ENCODE measurements at places on chromosomes 11 and 22.
A peak's percentile ranks its signal among the peaks of the same experiment; 100 is the strongest.

- no peak for DNase-seq
These were observed 82.3 kb downstream of the C11orf91 start for GRCh38 chr11:33618351-33618710.

- no peak for DNase-seq
These were observed 152.4 kb upstream of the ZC3H12C start for GRCh38 chr11:109940816-109941215.

- no peak for DNase-seq
These were observed 39.3 kb upstream of the ZC3H12C start for GRCh38 chr11:110053848-110054414.

DNA sequence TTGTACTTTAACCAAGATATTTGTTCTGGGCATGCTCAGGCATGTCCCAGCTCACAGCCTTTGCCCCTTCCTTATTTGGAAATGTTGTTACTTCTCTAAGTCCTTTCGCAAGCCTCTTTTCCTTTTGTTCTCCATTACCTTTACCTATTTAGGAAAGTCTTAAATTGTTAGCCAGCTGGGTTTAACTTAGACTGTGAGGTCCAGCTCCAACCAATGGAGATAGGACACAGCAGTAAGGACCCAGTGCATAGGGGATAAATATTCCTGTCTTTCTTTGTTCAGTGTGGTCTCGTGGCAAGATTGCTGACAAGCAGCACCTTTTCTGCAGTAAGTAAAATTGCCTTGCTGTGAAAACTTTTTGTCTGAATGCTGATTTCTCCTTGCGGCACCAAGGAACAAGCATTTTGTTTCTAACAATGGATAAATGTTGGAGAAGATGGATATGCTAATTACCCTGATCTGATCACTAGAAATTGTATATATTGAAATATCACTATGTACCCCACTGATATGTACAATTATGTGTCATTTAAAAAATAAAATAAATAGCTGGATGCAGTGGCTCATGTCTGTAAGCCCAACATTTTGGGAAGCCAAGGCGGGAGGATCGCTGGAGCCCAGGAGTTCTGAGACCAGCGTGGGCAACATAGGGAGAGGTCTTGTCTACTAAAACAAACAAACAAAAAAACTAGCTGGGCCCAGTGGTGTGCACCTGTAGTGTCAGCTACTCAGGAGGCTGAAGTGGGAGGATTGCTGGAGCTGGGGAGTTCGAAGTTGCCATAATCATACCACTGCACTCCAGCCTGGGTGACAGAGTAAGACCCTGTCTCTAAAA lies 31.9 kb upstream of the FTH1 start:
- no peak for DNase-seq

DNA sequence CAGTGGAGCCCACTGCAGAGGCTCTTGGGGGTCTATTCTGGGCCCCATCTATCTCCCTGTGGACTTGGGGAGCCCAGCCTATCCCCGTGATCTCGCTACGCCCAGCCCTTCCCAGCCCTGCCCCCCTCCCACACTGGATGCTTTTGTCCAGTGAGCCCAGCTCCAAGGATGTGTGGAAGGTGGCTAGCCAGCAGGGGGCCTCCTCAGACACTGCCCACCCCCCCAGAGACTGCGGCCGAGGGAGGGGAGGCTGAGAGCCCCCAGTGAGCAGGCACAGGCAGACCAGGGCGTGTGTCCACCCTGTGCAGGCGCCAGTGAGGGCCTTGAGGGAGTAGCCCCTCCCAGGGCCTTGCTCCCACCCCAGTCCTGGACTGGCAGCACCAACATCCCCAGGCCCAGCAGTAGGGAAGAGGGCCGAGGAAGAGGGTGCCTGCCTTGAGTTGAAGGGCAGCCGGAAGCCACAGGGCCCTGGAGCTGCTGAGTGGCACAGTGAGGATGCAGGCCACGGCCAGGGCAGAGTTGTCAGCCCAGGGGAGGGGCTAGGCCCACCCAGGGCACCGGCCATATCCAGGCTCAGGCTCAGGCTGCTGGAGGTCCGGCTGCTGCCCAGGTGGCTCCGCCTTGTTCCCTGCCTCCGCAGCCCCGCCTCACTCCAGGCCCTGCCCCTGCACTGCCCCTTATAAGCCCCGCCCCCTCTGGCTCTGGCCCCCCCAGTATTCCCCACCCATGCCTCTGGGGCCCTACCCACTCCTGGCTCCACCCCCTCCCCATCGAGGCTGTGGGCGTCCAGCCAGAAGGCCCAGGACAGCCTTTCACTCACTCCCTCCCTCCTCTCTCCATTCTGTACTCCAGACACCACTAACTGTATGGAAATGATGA lies 28.0 kb downstream of the MOB2 start:
- no peak for DNase-seq

DNA sequence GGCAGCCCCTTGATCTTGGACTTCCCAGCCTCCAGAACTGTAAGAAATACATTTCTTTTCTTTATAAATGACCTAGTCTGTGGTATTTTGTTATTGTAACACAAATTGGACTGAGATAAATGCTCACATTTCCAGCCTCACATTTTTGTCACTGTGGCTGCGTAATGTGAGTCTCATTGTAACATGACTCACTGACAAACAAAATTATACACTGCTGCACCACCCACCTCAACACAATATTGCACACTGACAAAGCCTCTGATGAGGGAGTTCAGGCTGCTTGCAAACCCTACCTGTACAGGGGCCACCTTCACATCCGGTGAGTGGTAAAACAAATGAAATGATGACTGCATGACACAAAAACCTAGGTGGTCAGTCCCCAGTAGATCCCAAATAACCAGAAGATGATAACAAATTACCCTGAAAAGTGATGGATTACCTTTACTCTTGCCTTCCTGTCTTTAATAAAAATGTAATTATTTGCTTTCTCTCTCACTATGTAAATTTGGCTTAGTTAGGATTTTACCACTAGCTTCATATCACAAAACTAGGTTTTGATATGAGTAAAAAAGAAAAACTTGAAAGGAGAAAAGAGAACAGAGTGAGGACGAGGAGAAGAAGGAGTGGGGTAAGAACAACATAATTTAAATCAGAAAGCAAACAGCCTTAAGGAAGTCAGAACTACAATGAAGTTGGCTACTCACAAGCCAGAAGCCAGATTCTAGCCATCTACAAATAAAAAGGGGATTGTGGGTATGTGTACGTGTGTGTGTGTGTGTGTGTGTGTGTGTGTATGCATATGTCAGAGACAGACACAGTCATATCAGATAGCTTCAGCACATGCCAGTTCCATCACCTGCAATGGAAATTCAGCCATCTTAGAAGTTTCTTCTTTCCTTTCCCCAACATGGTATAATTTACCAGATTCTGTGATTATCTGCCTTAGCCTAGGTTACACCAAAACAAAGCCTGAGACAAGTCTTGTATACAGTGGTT lies 53.4 kb upstream of the SESN3 start:
- no peak for DNase-seq

DNA sequence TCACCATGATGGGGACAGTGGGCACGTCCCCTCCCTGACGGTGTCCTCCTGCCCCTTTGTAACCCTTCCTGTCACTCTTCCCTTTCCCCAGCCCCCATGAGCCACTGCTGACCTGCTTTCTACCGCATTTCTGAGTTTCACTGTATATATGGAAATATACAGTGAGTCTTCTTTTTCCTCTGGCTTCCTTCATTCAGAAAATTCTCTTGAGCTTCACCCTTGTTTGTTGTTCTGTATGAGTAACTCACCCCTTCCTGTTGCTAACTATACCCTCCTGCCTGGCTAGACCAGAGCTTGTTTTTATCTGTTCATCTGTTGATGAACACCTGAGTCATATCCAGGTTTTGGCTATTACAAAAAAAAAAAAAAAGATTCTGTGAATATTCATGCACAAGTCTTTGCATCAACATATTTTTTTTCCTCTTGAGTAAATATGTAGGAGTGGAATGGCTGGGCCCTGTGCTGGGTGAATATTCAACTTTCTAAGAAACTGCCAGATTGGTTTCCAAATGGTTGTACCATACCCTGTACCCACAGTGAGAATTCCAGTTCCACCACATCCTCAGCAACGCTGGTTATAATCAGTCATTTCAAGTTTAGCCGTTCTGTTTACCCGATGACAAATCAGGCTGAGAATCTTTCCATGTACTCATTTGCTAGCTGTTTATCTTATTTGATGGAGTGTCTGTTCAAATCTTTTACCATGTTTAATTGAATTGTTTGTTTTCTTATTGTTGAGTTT lies 62.0 kb downstream of the IGF2 start:
- peak; percentile 53 for DNase-seq

- no peak for DNase-seq
These were observed 174.6 kb downstream of the CTTN start for GRCh38 chr11:70572974-70573260.

- no peak for DNase-seq
These were observed 222.3 kb downstream of the ETS1 start for GRCh38 chr11:128365044-128365443.

DNA sequence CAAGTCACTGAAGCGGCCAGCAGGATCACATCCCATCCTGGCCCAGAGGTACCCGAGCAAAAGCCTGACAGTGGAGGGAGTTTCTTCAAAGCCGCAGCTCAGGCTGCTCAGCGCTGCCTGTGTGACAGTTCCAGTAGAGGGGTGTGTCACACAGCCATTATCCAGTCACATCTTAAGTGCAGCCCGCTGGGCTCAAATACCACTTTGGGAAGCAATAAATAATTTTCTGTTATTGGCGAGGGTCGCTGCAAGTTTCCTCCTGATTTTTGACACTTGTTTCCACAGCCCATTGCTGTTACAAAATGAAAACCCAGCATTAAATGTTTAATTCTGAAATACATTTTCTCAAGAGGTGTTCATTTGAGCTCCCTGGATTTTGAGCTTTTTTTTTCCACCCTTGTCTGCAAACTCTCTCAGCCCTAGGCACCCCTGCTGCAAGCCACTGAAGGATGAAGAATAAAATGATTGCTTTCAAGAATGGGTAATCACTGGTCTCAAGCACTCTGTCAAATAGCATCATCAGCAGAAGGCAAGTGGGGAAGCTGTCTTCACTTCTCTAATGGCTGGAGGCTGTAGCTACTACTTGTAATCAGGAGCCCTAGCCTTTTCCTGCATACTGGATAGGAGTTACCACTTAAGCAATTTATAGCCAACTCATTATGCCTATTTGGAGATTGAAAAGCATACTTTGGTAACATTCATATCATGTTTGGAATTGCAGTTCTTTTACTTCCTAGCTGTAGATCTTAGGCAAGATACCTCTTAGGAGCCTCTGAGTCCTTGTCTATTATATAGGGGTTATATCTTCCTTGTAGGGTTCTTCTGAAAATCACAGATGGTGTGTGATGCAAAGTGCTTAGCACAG lies 373.7 kb downstream of the METTL15 start:
- no peak for DNase-seq

DNA sequence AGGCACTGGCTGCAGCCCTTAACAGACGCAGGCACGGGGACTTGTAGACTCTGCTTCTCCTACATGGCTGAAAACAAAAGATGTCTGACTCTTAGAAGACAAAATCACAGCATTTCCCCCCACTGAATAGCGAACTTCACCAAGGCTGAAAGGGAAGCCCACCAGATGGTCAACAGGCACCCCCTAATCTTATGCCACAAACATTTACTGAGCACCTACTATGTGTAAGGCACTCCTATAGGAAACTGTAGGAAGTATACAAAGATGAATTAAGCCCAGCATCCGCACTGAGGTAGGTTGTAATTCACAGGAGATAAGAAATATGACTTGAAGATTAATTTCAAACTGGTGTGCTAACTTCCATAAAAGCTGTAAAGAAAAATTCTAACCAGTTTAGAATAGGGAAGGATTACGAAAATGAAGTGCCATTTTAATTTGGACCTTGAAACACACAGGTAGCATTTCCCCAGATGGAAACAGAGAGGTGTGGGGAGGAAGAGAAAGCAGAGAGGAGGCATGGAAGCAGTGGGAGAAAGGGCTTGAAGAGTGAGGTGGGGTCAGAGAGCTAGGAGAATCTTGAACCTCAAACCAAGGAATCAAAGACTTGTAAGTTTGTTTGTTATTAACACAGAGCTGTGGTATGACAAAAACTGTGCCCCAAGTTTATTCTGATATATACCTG lies 38.1 kb downstream of the NUMA1 start:
- no peak for DNase-seq

GRCh38 chr11:107457205-107457557 lies 444 bp downstream of the CWF19L2 start:
- no peak for DNase-seq

DNA sequence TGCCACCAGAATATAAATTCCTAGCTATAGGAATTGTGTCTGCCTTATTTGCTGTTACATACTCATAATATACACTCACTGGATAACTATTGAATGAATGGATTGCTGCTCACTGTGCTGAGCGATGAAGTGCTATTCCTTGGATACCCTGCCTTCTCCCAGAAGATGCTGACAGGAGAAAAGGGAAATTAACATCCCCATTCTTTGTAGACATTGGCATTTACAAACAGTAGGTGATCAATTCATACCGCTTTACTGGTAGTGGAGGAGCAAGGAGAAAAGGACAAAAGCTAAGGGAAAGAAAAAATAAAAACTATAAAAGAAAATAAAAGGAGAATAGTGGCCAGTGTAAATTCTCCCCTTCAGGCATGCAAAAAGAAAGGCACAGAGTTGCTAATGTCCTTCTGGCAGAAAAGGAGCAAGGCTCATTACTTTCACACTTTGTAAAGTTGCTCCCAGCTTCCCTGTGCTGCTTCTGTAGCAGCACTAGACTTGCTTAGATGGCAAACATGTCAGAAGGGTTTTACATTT lies 183.0 kb downstream of the LUZP2 start:
- DNase-seq = no peak

DNA sequence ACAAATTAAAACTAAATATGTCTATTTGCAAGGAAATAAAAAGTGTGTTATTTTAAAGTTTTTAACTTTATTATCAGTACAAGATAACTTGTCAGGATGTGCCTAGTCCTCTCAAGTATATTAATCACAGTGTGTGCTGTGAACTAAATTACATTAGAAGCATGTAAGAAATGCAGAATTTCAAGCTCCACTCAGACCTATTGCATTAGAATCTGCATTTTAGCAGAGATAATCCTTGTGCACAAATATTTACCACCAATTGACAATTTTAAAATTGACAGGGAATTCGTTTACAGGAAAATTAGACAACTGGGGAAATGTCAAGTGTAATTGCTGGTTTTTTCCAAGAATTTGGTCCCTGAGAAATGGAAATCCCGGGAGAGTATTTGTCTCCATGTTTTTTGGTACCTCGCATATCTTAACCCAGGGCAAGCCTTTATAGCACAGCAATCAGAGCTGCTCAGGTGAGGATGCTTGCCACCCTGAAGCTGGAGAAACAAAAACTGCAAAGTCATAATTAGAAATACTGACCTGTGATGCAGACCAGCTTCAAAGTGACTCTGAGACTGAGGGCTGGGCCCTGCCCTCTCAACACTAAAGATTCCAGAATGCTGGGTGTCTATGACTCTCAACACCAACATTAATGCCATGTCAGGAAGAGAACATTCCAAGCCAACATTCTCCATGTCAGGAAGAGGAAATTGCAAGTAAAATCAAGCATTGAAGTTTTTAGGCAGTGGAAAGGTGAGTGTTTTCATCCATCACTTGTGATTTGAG lies at the start of gene OR8G1:
TSS of gene OR8G1 (plus strand) at position 475 of the 777 bp plus-strand sequence. CDS start 8,581 bp downstream, outside the sequence.
- DNase-seq = no peak

- DNase-seq = no peak
These were observed 195.3 kb upstream of the BLID start for GRCh38 chr11:122311216-122311755.

All from stimulated activated naive CD4-positive, alpha-beta T cell treated with Interleukin-2 at 50 U/mL for 16 hours (primary cell).